GM12865 (cell line): ENCODE measurements at places on chromosomes 3 and 15.

DNA sequence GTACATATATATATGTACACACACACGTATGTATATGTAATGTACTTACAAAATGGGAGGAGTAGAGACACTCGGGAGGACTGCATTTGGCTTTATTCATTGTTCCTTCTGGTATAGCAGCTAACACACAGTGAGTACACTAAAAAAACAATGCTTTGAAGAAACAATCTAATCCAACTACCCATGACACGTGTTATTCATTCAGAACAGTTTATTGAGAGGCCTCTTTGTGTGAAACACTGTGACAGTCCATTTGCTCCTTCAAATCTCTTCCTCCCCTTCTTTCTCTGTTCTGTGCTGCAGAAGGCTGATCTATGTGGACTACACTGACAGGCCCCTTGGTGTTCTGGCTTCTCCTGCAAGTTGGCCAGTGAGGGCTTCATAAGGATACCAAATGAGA, 1075.9 kb upstream of the CFAP20DC start:
- no peak for DNase-seq

GRCh38 chr3:196220991-196221390, 4.7 kb downstream of the SLC51A start:
- DNase-seq, result no peak

DNA sequence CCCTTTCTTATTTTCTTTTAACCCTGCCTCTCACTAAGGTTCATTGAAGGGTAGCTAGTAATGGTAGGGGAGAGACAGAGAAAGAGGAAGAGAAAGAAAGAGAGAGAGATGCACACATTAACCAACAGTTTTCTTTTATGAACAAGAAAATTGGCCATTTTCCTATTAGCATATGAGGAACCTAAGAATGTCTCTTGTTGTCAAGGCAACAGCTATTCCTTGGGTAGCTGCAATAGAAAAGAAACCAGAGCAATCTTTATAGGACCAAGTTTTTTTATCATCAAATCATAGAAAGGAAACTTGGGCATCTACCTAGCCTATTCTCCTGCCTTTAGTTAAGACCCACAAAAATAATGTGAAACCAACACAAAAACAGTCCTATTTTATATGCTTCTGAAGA, 15.0 kb upstream of the CCDC39 start:
- no peak for DNase-seq

- DNase-seq, result no peak
Measured at GRCh38 chr3:47485812-47486211, 10.1 kb upstream of the SCAP start.

- no peak for DNase-seq
Measured at GRCh38 chr15:74716651-74717050, 8.7 kb downstream of the CYP1A1 start.

DNA sequence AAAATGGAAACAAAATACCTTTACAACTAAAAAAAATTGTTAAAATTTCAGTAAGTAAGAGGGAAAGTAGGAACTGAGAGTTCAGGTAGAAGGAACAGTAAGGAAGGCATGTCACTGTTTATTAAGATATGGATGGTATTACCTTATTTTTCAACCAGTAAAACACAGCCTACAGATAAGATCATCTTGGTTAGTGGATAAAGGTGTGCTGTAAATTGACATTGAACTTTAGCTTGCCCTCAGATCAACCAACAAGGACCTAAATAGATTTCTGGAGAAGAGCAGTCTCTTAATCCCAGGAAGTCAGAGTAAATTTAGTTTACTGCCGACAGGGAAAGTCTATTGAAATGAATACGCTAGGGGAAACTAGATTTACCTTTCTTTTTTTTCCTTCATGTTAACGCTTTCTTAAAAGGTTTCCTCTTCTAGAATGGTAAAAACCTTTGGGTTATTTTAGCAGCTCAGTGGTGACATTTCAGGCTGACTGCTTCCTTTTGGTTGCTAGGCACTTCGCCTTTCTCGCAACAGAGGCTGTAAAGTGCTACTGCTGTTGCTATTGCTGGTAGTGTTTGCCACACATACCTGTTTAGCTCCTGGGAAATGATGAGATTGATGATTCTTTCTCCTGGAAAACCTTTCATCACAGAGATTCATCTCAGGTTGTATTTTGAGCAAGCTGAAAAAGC, 12.9 kb downstream of the DZIP3 start:
- DNase-seq, result no peak

GRCh38 chr3:38121451-38121831, 15.5 kb downstream of the ACAA1 start:
- DNase-seq, result no peak

DNA sequence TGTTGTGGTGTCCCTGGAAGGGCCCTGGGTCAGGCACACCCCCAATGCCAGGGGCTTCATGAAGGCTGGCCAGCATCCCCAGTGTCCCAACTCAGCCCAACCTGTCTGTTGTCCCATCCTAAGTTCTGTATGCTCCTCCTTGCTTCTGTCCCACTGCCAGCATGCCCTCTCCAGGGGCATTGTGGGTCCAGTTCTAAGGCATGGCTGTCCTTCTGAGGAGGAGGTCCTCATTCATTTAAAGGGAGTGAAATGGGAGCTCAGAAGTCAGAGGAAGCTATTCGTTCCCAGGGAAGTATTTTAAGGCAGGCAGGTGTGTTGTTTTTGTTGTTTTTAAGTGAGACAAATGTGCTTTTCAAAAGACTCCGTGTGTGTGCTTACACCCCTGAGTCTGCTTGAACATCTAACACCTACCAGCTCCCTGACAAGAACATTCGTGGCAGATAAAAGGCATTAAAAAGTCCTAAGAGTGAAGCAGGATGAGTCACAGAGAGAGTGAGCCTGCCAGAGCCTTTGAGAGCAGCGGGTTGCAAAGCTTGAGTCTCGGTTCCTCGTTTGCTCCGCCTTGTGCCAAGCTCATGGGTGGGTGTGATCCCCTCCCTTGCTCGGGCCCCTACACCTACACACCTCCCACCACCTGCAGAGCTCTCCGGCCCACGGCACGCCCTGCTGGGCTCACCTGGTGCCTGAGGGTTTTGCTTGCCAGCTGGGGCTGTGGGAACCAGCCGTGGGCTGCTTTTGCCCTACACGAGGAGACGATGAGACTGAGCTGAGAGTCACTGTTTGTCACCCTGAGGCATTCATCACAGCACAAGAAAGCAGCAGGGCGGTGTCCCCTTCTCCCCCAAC, 183.4 kb upstream of the TOPAZ1 start:
- DNase-seq, result peak; percentile 89

DNA sequence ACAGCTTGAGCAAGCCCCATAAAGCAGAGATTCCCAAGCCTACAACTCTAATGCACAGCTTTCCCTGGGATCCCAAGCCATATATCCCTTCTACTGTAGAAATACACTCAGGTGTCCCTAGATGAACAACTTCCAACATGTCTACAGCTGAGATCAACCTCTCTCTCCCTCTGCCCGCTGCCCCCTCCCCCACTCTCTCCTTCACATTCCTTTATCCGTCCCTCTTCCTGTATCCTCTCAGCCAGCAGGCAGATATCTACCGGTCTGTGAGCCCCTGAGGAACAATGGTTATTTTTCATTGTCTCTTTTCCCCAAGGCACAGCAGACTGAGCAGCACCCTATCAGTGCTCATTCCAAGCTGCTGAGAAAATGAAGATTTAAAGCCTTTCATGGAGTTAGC, 138.6 kb downstream of the SUCLG2 start:
- no peak for DNase-seq

- DNase-seq, result no peak
Measured at GRCh38 chr15:71785996-71786395, 24.4 kb upstream of the NR2E3 start.

- no peak for DNase-seq
Measured at GRCh38 chr3:66751842-66752241, 246.3 kb upstream of the KBTBD8 start.

DNA sequence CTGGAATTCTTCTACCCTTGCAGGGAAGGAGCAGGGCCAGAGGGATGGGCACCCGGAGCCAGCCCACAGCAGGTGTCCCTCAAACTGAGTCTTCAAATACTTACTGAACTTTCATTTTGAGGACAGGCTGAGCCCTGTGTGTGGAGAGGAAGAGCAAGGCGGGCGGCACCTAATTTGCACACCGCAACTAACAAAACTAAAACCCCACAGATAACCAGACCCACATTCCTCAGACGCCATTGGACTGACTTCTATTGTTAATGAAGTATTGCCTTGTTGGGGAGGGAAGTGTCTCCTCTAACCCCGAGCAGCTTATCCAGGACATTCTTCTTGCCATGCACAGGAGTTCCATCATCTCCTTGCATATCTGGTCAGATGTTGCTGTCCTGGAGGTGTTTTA, 105.2 kb upstream of the NR2E3 start:
- DNase-seq, result peak; percentile 39

GRCh38 chr3:41044523-41044922, 154.8 kb upstream of the CTNNB1 start:
- no peak for DNase-seq

GRCh38 chr3:152719264-152719663, 115.7 kb upstream of the P2RY1 start:
- no peak for DNase-seq

DNA sequence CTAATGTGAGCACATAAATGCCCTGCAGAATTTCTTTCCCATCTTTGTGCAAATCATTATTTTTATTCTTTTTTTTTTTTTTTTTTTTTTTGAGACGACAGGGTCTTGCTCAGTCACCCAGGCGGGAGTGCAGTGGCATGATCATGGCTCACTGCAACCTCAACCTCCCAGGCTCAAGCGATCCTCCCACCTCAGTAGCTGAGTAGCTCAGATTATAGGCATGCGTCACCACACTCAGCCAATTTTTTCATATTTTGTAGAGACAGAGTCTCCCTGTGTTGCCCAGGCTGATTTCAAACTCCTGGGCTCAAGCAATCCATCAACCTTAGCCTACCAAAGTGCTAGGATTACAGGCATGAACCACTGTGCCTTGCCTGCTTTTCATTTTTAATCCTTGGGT, 22.9 kb downstream of the DAG1 start:
- DNase-seq, result no peak

DNA sequence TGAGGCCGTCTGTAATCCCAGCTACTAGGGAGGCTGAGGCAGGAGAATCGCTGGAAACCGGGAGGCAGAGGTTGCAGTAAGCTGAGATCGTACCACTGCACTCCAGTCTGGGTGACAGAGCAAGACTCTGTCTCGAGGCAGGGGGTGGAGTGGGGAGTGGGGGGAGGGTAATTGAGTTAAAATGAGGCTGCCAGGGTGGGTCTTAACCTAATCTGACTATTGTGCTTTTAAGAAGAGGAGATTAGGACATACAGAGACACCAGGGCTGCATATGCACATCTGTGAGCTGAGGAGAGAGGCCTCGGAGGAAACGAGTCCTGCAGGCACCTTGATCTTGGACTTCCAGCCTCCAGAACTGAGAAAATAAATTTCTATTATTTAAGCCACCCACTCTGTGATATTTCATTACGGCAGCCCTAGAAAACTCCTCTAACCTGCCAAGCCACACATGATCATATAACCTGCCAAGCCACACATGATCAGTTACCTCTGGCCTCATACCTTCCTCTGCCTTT, 197.0 kb downstream of the THSD4 start:
- no peak for DNase-seq

GRCh38 chr3:132679911-132680310, 19.8 kb downstream of the UBA5 start:
- no peak for DNase-seq

GRCh38 chr3:46096781-46097180, 69.5 kb upstream of the XCR1 start:
- no peak for DNase-seq

DNA sequence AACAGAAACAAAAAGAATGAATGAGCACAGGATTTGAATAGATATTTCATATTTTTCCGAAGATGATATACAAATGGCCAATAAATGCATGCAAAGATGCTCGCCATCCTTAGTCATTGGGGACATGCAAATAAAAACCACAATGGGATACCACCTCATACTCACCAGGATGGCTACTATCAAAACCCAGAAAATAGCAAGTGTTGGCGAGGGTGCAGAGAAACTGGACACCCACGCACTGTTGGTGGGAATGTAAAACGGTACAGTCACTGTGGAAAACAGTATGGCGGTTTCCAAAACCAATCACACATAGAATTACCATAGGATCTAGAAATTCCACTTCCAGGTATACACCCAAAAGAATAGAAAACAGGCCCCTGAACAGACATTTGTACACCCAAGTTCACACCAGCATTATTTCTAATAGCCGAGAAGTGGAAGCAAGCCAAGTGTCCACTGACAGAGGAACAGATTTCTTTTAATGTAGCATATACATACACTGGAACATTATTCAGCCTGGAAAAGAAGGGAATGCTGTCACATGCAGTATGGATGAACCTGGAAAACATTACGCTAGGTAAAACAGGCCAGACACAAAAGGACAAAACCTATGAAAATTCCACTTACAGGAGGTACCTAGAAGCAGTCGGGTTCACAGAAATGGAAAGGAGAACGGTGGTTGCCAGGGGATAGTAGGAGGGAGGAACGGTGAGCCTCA, 3.6 kb downstream of the RNF168 start:
- DNase-seq, result peak; percentile 46

DNA sequence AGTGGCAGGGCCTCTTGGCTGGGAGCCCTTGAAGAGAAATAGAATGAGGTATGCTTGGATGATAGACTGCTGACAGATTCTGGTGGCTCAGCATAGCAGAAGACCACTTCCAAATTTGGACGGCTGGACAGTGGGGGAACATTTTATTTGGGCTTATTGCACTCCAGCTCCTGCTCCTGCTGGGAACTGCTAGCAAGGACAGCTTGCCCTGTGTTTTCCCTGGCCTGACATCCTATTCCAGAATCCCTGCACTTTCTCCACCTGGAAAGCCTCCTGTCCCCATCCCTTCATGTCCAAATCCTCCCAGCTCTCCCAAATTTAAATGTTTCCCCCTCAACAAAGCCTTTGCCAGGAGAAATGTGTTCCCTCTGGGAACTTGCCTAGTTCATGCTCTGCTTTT, 9.8 kb upstream of the COLQ start:
- no peak for DNase-seq

DNA sequence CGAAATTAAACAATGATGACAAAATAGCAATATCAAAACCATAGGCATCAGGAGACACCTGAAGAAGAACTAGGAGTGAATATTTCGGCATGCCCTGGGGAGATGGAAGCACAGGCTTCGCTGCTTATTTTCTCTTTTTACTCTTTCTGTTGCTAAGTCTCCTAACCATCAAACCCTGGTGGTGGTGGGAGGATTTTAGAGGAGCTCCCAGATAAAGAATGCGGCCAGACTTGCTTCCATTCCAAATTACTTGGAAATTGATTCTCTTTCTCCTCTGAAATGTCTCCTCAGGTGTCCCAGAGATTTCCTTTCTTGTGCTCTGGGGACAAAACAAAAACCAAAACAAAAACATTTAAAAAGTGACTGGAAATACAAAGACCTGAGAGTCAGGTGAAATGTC, 243.0 kb downstream of the KBTBD8 start:
- no peak for DNase-seq
